ENCODE measurements at places on chromosomes 7 and 10.

DNA sequence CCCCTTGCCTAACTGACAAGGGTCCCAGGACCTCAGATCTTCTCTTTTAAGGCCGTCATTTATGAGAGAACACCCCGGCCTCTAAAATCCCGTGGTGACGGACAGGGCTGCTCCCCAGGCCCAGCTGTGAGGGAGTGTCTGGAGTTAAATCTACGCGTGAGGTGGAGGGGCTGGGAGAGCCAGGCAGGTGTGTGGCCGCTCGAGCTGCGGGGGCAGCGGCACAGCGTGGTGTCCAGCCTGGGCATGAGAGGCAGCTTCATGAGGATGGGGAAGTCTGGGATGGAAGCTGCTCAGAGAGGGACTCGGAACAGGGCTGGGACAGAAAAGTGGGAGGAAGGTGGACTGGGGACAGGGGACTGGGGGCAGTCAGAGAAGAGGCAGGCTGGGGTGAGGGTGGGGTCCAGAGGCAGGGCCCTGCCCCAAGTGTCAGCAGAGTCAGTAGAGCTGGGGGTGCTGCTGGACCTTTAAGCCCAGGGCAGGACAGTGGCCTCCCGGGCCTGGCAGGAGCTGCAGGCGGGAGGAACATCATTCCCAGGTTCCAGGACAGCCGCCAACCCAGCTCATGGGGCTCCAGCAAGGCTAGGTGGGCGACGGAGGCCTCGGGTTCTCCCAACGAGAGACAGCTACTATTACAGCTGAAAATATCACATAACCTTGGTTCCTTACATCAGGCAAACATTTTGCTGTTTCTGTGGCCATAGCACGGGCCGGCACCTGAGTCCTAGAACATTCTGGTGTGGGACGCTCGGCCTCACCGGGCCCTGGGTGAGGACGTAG, 55.2 kb downstream of the JAKMIP3 start:
- DNase-seq = no peak

DNA sequence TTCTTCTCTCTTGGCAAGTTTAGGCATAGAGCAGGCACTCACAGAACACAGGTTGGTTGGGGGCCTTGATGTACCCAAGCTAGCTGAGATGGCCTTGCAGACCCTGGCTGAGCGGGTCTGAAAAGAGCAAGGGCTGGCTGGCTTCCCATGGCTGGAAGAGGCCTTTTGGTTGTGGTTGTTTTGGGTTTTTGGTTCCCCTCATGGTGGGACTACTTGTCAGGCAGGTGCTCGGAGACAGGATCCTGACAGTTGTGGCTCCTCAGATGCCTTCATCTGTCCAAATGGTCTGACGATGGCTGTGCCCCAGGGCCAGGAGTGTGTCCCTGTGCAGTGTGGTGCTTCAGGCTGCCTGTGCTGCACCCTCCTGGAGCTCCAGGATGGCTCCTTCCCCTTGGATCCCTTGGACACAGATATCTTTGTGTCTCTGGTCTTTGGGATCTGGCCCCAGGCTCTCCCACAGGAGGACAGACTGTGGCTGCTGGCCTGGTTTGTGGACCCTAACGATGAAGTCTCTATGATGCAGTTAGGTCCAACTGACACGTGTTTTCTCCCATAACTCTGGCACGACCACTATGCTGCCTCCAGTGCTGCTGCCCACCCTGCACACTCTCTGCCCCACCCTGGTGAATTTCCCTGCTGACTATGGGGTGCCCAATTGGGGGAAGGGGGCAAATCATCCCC, 321.5 kb upstream of the ZNF32 start:
- DNase-seq = no peak

DNA sequence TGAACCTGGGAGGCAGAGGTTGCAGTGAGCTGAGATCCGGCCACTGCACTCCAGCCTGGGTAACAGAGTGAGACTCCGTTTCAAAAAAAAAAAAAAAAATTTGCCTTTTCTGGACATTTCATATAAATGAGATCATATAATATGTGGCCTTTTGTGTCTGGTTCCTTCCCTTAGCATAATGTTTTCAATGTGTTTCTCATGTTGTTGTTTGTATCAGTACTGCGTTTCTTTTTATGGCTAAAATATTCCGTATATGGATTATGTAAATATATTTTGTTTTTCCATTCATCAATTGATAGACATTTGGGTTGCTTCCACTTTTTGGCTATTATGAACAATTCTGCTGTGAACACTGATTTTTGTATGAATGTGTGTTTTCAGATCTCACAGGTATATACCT, 257.6 kb downstream of the CCDC3 start:
- no peak for DNase-seq

- DNase-seq = peak; percentile 10
These were observed 142.4 kb upstream of the MEOX2 start for GRCh38 chr7:15828881-15829280.

DNA sequence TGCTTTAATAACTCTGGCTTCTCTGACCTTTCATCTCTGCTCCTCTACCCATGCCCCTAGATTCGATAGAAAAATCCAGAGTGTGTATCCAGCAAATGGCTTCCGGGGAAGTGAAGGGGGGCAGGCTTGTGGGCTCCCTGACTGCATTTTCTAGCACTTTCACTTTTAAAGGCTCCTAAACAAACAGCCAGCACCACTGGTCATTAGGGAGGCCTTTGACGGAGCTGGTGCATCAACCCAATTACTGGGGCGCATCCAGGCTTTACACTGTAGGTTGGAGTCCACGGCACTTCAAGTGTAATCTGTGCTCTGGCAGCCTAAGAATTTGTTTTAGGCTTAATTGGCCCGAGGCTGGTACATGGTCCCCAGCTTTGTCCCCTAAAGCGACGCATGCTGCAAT, 291.9 kb downstream of the GFRA1 start:
- no peak for DNase-seq
